ENCODE measurements at places on chromosomes 3 and 15.

DNA sequence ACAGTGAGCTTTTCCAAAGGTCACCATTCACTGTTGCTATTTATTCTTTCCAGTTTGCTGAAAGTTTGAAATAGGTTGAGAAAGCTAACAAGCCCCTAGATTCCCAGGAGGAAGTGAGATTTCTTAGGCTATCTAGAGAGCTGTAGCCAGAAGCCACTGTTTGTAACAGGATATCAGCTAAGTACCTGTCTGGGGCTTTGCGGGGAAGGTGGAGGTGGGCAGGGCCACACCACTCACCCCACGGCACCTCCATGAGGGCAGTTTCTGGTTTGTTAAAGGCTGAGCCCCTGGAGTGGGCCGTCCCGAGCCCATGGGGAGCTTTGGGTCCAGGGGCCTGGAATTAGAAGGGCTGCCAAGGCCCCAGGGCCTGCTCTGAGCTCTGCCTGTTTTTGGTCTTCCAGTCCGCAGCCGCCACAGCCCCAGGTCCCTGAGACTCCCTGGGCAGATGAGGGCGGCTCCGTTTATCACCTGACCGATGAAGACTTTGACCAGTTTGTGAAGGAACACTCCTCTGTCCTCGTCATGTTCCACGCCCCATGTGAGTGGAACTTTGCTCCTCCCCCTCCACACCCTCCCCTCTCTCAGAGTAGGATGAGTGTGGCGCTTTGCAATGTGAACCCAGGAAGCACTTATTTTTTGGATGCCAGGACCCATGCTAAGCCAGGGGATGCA lies 63.4 kb downstream of the PDIA5 start:
- no peak for DNase-seq

DNA sequence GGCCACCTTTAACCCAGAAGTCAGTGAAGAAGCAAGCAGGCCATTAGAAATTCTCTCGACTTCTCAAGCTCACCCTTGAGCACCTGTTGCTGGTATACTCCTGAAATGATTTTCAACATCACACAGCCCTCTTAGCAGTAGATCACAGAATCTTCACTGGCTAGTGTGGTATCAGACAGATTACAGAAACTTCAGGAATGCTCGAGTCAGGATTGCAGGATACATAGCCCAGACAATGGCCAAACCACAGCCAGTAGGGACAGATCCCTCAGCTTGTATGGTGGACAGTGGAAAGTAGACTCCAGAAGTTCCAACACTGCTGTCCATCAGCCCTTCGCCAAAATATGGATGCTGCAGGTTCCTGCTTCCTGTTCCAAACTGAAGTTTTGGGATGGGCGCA lies 4.5 kb upstream of the KLHL40 start:
- DNase-seq: no peak

GRCh38 chr3:13197281-13197680 lies 124.1 kb upstream of the IQSEC1 start:
- DNase-seq: no peak

GRCh38 chr15:59642351-59642750 lies 15.0 kb downstream of the GTF2A2 start:
- no peak for DNase-seq

DNA sequence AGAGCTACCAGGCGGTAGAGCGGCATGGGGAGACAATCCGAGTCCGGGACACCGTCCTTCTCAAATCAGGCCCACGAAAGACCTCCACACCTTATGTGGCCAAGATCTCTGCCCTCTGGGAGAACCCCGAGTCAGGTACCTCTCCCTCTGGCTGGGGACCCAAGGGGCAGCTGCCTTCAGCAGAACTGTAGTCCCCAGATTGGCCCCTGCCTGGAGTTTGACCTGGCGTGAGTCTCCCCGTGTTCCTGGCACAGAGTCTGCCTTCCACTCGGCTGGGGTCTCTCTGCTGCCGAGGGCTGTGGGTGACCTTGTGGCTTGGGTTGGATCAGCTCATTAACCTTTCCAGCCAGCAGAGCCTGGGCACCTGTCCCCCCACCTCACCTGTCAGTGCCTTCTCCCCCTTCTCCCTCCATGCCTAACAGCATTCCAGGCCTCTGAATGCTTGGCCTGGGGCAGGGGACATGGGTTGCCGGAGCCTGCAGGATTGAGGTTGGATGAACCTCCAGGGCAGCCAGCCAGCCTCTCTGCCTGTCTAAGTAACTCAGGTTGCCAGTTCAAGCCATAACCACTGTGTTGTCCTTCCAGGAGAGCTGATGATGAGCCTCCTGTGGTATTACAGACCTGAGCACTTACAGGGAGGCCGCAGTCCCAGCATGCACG lies 6.8 kb upstream of the CHST14 start:
- DNase-seq: no peak

DNA sequence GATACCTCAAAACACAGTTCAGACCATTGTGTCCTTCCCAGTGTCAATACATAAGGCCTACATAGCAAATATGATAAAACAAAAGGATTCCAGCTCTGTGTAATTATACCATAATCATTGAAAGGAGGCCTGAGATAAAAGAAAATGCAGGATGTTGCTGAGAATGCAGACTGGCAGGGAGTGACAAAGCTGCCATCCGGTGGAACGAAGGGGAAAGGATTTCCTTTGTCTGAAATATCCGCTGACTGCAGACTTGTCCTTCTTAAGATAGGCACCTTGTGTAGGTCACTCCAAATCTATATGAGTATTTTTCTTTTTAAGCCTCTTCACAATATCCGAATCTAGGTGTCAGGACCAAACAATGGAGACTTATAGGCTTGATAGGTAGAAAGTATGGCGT lies 108.0 kb downstream of the KCNH8 start:
- DNase-seq: no peak

DNA sequence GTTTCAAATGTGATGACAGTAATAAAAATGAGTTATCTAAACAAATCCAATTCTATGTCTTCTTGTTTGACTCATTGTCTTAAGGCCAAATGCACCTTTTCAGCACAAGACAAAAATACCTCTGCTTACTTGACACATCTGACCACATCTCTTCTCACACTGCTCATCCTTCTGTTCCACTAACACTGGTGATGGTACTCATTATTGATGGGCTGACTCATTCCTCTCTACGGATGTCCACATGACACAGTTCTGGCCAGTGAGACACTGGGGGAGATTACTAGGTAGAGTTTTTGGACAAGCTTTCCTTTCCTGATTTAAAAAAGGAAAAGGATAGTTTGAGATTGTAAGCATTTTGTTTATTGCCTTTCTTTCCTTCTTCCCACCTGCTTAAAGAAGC lies 410.6 kb upstream of the THRB start:
- no peak for DNase-seq

- no peak for DNase-seq
Observed at GRCh38 chr3:105559856-105560255, 193.1 kb downstream of the ALCAM start.

DNA sequence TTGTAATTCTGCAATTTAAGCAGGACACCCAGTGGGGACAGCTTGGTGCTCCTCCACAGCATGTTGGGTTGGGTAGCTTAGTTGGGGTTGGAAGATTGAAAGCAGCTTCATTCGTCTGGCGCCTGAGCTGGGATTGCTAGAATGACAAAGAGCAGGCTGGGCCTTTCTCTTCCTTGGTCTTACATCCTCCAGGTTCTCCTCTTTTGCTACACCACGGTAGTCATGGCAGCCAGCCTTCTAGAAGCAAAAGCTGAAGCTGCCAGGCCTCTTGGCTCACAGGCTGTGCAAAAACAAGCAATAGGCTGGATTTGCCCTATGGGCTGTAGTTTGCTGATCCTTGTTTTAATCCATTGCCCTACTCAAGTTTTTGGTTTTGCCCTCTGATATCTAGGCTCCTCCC lies 3.2 kb upstream of the ANXA2 start:
- no peak for DNase-seq

- DNase-seq: peak; percentile 91
Observed at GRCh38 chr15:67120839-67121643, 55.6 kb downstream of the SMAD3 start.

DNA sequence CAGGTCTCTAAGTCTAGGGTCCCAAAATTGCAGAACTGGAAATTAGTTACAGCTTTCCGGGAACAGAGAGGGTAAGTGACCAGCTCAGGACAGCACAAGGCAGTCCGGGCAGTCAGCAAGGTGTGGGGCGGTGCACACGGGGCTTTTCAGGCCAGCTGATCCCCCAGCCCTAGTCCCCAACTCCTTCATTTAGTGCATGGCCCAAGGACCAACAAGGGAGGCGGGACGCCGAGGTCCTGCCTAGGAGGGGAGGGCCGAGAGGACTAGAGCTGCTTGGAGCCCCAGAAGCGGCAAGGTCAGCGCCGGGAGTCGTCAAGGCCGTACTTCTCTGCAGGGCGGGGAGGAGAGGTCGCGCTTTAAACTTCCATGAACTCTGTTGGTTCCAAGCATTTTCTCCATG lies 2.0 kb upstream of the PDE8A start:
- no peak for DNase-seq

- no peak for DNase-seq
Observed at GRCh38 chr3:94522488-94522887, 459.6 kb downstream of the NSUN3 start.

GRCh38 chr15:70545526-70545925 lies 217.8 kb downstream of the UACA start:
- DNase-seq: no peak

- DNase-seq: peak; percentile 86
Observed at GRCh38 chr15:95604634-95605036, 725.9 kb upstream of the NR2F2 start.

DNA sequence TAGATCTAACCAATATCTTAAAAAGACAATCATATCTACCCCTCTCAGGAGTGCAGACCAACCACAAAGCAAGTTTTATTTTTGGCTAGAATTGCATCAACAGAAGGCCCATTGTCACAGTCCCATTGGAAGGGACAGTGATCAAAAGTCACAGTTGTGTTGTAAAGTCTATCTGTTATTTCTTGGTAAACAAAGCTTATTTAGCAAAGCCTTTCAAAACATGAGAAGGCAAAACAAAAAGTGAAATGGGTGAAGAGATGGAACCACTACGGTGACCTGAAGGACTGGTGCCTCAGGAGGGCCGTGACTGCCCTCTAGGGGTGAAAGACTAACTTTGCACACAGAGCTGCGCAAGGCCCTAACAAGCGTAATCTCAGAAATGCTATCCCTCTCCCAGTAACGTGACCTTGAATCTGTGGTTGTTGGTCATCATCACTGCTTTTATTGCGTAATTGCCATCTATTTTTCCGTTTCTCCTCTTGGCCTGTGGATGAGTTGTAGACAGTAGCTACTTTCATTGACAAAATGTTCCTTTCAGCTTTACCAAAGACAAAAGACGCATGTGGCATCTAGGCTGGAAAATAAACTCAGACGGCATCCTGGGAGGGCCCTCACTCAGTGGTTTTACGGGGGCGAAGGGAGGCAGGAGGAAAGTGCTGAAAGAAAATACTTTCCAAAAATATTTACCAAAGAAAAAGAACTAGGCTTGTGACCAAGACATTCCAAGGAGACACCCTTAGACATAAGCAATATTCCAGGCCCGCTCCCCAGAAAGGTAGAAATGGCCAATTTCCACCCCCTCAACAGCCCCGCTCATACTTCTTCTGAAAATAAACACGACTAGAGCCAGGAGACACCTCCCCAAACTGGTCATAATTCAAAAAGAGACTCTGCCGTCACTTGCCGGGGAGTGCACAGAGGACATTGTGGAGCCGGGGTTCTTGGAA lies 79.4 kb downstream of the FRMD4B start:
- peak; percentile 77 for DNase-seq

GRCh38 chr3:127835993-127836882 lies 13.9 kb upstream of the MGLL start:
- DNase-seq: no peak

GRCh38 chr3:156892701-156893100 lies 66.5 kb downstream of the LEKR1 start:
- peak; percentile 2 for DNase-seq

DNA sequence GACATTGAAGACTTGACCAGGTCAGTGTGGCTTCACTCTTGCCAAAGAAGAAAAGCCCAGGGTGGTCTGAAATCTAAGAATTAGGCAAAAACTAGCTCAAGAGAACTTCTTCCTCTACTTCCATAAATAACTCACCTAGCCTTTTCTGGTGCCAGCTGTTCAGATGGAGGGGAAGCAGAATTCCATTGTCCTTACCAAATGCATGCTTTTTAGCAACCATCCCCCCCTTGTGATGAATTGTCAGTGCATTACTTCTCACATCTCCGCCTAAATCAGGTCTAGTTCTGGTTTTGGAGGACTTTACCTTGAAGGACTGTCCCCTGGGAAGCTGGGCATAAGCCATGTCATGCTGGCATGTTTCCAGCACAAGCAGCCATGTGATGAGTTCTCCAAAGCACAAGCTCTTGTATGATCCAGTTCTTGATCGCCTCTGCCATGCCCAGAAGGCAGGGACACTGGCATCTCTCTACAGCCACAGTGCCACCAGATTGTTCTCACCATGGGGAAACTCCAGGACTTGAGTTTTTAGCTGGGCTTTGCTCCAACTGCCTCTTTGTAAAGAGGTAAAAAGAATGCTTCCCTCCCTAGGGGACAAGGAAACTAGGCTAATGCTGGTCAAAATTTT lies 96.4 kb upstream of the IL12A start:
- DNase-seq: no peak

GRCh38 chr3:72535772-72536171 lies 312.5 kb downstream of the SHQ1 start:
- no peak for DNase-seq

DNA sequence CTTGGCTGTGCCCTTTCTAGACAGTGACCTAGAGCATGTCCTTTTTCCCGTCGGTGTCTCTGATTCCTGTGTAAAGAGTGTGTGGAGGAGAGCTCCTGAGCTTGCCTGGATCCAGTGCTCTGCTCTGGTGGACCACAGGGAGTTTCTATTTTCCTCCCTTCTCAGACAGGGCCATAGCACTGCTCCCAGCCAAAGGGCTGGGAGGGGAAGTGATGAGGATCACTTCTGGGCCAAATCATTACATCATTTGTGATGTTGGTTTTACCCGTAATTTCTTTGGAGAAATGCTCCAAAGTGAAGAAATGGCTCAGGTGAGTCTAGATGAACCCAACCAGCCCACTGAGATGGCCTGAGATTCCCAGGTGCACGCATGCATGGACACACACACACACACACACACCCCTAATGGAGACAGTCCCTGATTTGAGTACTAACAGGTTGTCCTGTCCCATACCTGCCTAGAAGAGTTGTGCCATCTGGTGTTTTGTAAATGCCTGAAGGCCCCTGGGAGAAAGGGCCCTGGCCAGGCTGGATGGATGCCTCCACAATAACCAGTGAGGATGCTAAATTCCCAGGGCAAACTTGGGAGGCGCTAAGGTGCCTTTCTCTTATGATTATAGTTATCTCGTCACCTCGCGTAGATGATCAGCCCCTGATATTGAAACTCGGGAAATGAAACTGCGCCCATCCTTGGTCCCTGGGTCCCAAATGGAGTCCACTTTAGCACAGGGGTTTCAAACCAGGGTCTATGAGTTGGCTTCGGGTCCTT lies 86.9 kb downstream of the ASB7 start:
- no peak for DNase-seq

- peak; percentile 89 for DNase-seq
Observed at GRCh38 chr3:158471639-158472294, 99.2 kb upstream of the MLF1 start.

DNA sequence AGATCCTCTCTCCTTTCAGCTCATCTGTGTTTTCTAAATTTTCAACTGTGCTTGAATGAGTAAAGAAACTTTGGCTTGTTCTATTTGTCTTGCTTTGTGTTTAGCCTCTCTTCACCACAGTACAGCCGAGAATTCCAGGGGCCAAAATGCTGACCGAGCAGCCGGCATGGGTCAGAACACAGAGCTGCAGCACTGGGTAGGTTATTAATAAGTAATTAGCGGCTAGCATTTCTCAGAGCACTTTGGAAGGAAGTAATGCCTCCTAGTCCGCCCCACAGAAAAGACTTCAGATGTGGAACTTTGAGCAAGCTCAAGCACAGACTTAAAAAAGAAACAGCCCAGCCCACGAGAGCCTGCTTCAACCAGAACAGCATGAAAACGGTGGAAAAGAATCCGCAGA lies 343.9 kb downstream of the ARRDC4 start:
- DNase-seq: no peak

GRCh38 chr15:61499376-61499775 lies 270.3 kb upstream of the RORA start:
- no peak for DNase-seq
